ENCODE measurements at places on chromosomes 12 and 14. TPM values are rescaled to one million over a fixed set of nuclear protein-coding genes. Genes with fewer than 3 reads are reported as not detected.

The PLEKHD1 gene
- total RNA-seq: not detected

The RHEBL1 gene
- 3.5 TPM for total RNA-seq

The AMN gene
- total RNA-seq: not detected

The NTN4 gene
- 4.0 TPM for total RNA-seq

The PTPRB gene
- total RNA-seq: not detected

The VRTN gene
- total RNA-seq: not detected
